CD8-positive, alpha-beta memory T cell (primary cell): ENCODE measurements at places on chromosomes 4 and X. TPM values are rescaled to one million over a fixed set of nuclear protein-coding genes. Genes with fewer than 3 reads are reported as not detected.

Gene GABRB1
- total RNA-seq, result not detected

GRCh38 chr4:54941994-54942552, 183.3 kb downstream of the KDR start:
- peak; percentile 40 for DNase-seq

- no peak for DNase-seq
These were observed 385.4 kb upstream of the MAD2L1 start for GRCh38 chr4:120452001-120452400.

DNA sequence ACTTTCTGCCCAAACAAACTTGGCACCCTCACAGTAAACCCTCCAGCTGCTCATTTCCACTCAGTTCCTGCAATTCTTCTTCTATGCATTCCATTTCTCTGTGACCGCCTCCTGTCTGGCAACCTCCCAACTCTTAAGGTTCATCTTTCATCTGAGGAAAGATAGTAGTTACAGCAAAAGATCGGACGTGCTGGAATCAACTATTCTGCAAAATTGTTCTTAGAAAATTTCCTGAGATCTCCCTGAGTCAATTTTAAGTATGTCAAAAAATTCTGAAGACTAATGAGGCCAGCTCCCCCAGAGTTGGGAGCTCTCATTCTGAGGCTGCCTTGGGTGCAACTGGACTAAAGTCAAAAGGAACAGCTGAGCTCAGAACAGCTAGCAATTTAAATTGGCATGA, 1026.0 kb downstream of the ADGRL3 start:
- no peak for DNase-seq

- DNase-seq, result no peak
These were observed 184.8 kb downstream of the UNC5C start for GRCh38 chr4:95363966-95364365.

DNA sequence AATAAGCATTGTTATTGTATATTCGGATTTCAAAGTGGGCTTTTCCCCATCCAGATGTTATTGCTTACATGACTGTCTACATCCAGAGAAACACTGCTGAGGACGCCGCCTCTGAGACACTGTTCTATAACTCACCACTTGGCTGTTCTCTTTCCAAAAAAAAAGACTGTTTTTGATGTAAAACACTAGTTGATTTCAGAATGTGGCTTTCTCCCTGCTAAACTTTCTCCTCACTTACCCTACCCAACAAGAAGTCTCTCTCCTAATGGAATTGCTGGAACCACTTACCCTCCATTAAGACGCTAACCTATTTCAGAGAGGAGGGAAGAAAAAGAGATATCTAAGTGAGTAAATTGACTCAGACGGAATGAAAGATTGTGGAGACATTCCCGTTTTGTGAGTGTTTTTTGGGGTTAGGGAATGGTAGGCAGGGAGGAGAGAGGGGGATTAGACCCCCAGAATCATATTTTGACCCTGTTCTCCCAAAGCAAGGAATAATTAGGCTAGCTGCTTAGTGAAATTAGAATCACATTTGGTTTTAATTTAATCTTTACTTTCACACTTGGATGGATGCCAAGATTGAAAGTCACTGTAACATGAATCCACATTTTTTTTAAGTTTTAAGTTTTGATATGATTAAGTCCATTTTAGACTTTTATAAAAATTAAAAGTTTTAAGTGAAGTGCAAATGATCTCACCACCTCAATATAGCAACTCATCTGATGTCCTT, 174.9 kb downstream of the CHIC2 start:
- no peak for DNase-seq

- no peak for DNase-seq
These were observed 1.0 kb downstream of the LIMCH1 start for GRCh38 chr4:41538887-41539498.

DNA sequence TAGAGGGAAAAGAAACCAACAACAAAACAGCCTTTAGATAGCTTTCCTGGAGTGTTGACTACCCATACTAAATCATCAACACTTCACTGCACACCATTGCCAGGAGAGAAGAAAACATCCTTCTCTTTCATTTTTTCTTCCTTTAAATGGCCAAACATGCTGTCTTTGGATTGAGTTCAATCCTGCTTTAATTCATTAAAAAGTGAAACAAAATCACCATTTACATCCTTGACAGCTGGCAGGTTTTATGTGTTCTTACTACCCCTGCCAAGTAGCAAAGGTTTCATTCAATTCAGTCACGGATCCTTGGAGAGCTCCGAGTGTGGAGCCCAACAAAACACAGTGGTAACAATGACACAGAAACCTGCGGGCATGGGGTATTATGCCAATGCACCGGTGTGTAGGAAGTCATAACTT, 568.3 kb downstream of the ANKRD50 start:
- DNase-seq, result no peak

GRCh38 chrX:5876984-5877596, 351.6 kb downstream of the NLGN4X start:
- no peak for DNase-seq

Gene ASB9
- total RNA-seq, result 0.18 TPM

Gene CT45A1
- not detected for total RNA-seq

Gene ZXDB
- 6.6 TPM for total RNA-seq

Gene GK2
- total RNA-seq, result not detected

Gene DCX
- total RNA-seq, result not detected

Gene PPARGC1A
- not detected for total RNA-seq

- no peak for DNase-seq
These were observed 25.4 kb upstream of the ACSL1 start for GRCh38 chr4:184851200-184851541.

GRCh38 chrX:136822337-136823095, 41.8 kb upstream of the ARHGEF6 start:
- DNase-seq, result no peak

DNA sequence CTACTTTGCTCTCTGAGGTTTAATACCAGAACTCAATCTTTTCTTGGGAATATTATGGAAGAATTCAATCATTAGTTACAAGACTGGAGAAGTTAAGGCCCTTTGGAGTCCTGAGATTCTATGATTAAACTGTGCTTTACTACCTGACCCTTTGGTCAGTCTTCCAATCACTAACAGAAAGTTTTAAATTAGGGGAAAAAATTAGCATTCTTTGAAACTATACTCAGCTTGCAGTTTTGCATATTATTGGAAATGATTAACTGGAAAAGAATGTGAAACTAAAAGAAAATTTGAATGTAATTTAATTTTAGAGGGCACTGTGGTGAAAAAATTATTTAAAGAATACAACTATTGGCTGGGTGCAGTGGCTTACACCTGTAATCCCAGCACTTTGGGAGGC, 18.7 kb upstream of the GPR34 start:
- no peak for DNase-seq

DNA sequence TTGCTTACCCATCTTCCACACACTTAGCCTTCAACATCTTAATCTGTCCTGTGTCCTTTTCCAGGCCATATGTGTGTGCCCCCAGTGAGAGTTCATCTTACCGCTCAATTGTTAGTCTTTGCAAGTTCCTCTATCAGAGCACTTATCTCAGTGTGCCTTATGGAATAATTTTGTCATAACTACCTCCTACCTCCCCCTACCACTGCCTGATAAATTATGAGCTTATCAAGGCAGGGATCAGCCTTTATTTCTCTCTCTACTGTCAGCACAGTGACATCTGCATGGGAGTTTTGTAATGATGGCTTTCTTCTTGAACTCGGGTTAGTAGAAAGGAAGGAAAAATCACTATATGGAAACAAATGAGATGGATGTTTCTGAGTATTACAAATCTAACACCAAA, 53.2 kb downstream of the MTM1 start:
- no peak for DNase-seq

GRCh38 chr4:175109933-175110332, 191.8 kb downstream of the ADAM29 start:
- no peak for DNase-seq

GRCh38 chrX:23822841-23823240, 39.9 kb downstream of the SAT1 start:
- DNase-seq, result no peak

DNA sequence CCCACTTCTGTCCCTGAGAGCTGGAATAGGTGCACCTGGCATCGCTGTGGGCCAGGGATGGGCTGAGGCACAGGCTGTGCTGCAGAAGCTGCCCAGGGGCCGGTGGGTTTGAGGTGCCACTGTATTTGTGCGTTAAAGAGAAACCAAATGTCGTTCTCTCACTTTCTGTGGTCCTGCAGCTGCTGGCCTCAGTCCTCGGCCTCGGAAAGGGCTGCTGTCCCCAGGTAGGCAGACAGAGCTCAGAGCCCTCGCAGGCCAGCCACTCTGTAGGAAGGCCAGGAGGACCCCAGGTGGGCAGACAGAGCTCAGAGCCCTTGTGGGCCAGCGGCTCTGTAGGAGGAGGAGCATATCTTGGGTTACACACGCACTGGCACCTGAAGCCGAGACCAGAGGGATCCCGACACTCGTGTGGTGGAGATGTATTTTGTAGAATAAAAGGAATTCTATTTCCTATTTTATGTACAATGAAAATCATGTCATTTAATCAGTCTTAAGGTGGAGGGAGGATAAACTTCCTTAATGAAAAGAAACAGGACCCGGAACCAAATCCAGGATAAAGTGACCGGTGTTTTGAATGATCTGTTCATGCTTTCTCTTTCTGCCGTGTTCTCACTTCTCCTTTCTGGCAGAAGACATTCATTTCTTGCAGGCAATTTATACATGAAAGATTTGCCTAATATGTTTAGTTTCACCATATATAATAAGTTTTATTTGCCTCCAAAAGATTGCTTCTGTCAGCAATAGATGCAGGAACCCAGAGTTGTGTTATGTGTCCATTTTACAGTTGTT, 54.4 kb upstream of the HGFAC start:
- no peak for DNase-seq

DNA sequence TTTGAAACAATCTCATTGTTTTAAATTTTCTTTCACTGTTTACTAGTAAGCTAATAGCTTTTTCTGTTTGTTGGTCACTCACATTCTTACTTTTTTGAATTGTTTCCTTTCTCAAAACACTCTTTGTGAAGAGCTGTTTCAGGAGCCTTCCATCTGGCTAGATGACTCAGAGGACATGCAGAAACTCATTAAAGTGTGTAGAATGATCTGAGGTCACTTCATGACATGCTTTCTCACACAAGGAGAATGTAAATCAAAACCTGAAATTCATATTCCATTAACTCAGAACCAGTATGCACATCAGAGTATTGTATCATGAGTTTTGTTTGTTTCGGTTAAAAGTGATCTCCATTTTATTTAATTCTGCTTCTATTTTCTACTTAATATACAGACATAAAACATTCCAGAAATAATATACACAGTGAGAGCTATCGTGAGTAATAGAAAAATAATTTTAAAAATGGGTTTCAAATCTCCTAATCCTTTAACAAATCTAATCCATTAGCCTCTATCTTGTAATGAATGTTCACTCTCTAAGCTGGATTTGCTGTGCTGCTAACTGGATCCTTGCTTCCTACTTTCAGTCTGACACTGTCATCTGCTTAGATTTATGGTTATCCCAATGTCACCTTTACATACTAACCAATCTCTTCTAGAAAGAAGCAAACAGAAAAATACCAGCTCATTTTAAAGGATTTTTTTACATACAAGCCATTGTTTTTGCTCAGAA, 449.6 kb downstream of the FSTL5 start:
- no peak for DNase-seq

- no peak for DNase-seq
These were observed 75.5 kb upstream of the ADRA2C start for GRCh38 chr4:3690551-3691152.

DNA sequence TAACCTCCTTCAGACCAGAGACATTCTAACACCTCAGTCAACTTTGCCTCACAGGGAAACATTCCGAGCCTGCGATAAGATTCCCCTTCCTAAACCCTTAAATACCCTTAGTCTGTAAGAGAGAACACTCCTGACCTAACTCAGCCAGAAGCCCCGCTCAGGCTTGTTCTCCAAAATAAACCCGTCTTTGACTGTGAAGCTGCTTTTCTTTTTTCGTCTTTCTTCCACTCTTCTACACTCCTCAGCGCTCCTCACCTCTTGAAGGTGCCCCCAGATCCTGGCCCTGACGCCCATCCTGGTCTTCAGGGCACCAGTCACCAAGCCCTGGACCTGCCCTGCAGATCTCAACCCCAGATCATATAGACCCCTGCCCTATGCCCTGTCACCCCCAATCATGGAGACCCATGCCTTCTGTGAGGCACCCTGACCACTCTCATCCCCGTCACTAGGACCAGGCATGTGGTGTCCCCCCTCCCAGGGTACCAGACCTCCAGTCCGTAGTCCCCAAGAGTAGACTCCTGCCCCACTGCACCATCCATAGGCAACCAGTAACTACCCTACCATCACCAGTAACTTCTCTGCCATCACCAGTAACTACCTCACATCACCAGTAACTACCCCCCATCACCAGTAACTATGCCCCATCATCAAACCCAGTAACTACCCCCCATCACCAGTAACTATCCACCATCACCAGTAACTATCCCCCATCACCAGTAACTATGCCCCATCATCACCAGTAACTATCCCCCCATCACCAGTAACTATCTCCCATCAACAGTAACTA, 3.5 kb downstream of the ASMTL start:
- no peak for DNase-seq

DNA sequence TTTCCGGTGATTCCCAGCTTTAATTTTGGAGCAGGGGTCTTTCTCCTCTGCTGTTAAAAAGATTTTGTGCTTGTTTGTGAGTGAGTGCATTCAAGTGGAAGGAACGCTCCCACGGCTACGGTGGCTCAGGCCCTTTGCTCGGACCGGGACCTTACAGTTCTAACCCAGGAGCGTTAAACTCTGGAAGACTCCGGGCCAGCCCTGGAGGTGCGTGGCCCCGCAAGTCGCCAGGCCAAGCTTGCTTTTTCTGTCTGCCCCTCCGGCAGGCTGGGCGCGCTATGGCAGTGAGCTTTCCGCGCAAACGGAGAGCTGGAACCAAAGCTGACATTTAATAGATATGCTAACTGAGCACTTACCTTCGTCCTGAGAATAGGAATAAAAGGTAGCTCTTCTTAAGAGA, 18.3 kb upstream of the PITX2 start:
- DNase-seq, result no peak

DNA sequence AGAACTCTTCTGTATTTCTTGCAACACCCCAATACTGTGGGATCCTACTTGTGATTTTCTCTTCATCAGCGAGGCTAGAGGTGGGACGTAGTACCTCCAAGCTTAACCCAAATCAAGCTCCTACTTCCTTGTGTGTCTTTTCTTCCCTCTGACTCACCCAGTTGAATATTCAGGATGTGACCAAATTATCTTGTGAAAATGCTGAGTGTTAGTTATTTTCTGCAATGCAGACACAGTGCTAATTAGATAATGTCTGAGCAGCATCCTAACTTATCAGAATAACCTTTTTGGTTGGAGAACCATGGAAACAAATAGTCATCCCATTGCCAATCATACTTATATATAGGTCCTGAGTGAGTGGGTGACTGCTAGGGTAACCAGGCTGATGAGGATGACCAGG, 2.4 kb downstream of the MEPE start:
- no peak for DNase-seq

GRCh38 chr4:57097711-57098110, 12.5 kb downstream of the IGFBP7 start:
- DNase-seq, result no peak

- DNase-seq, result no peak
These were observed at the start of gene SH3D19 for GRCh38 chr4:151325111-151325948. SH3D19 (minus strand) TSS chr4:151325605; CDS start chr4:151325352, 253 bp downstream.
